Esophagus muscularis mucosa (tissue), 4 donors: ENCODE measurements at places on chromosomes 6 and 20.

- no peak for DNase-seq
These were observed 122.6 kb downstream of the LRRC1 start for GRCh38 chr6:53917464-53917842.

- no peak for DNase-seq
These were observed 294.9 kb downstream of the UTRN start for GRCh38 chr6:144580039-144580438.

DNA sequence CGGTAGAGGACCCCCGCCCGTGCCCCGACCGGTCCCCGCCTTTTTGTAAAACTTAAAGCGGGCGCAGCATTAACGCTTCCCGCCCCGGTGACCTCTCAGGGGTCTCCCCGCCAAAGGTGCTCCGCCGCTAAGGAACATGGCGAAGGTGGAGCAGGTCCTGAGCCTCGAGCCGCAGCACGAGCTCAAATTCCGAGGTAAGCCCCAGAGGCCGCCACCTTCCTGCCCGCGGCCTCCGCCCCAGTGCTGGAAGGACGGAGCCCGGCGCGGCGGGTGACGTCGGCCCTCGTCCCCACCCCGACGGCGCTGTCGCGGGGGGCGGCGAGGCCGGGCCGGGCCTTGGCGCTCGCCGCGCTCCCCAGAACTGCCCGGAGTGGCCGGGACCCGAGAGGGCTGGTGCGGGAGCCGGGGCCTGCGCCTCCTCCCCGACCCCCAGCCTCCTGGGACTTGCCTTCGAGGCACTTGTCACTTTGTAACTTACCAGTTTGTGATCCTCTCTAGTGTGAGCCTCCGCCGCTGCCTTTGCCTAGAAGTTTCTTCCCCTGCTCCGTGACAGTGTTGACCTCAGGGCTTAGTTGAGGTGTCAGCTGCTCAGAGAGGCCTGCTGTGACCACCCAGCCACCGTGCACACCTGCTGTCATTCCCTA lies 417 bp downstream of the VAPB start:
- no peak for DNase-seq

DNA sequence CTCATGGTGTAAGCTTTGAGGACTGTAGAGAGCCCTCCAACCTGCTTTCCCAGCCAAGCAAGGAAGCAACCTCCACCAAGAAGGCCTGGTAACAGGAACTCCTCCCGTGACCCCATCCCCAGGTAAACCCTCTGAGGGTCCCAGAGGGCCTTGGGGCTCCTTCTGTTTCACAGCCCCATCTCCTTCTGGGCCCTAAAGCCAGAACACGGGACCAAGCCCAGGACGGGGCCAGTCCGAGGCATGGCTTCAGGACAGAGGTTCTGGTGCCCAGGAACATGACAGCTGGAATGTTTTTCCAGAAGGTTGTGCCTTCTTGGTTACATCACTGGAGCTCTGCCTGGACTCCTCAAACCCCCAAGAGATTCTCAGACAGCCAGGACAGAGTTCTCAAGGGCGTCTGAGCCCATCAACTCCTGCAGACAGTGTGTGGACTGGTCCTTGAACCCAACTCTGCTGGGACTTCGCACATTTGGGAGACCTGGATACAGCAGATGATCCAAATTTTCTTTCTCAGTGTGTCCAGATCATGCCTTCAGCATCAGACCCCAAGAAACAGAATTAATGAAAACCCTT lies 43.1 kb downstream of the RRBP1 start:
- no peak for DNase-seq
